ENCODE measurements at places on chromosomes 2 and 18. TPM values are rescaled to one million over a fixed set of nuclear protein-coding genes. Genes with fewer than 3 reads are reported as not detected.

DNA sequence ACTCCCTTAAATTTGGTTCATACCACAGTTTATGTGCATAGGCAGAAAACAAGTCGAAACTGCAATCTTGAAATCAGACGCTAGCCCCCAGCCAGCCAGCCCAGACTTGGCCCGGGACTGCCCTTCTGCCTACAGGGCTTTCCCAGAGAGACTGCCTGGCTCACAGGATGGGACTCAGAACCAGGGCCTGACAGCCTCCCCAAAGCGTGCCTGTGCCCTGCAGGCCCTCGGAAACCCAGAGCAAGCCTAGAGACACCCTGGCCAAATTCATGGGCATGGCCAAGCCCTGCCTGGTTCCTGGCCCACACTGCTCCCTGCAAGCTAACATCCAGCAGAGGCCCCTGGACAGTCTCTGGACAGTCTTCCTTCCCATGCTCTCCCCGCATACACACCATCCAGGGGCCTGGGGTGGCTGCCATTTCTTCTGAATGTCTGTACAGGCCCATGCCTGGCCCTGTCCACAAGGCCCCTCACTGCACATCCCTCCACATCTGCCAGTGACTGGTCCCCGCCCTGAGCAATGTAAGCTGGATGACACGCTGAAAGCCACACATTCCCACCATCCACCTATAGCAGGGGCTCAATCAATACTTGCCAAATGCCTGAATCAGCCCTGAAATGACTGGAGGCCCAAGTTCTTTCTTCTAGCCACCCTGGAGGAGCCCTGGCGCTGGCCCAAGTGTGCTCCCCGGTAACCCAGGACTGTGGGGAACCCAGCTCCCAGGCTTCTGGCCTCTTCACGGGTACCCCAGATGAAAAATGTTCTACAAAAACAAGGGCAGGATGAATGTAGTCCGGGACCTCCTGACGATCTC, 73.1 kb downstream of the HDAC4 start:
- DNase-seq = no peak

GRCh38 chr2:210660-211059, 53.2 kb downstream of the SH3YL1 start:
- no peak for DNase-seq

DNA sequence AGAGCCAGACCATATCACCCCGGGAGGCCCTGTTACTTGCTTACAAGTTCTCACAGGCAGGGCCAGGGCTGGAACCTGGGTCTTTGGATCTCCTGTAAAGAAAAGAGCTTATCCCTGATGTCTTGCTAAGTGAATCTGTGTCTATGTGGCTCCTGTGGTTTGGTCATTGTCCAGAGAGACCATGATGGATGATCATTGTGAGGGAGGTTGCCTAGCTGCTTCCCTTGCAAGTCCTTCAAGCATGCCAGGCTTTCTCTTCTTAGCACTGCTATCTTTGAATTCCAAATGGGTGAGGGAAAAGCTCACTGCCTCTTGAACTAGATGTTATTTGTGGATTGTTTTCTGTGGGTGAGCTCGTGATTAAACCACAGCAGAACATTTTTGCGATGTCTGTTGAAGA, 151.6 kb downstream of the FSHR start:
- DNase-seq = no peak

DNA sequence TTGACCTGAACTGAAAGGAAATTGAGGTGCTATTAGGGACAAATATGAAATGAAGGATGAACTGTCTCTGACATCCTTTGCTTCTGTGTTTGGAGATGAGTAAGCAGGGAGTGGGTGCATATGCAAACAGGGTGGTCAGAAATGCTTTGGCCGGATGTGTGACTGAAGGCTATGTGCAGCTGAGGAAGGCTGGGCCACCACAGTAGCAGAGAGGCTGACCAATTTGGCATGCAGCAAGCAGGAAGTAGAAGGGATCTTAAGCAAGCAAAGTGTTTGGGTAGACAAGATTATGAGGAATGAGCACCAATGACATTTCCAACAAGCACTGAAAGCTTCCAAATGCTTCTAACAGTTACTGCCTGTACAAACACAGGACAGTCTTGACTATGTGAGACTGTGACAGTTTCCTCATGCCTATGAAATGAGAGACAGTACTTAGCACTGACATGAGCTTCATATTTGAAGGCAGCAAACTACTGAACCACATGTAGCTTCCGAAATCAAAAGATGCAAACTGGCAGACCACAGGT, 3.3 kb upstream of the ACTR3 start:
- DNase-seq = peak; percentile 52

DNA sequence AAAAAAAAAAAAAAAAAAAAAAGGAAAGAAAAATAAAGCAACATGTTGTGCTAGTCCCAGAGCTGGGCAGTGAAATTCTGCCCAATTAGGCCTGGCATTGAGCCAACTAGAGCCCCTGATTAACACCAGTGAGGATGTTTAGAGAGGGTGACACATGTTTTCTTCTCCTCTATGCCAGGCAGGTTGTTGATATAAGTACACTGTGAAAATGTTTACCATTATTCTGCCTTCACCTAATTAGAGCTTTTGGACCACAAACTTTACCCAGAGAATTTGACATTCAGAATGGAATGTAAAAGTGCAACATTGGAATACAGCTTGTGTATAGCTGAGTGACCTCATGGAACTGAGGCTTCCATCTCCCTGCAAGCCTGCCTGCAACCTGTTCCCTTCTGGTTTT, 95.9 kb upstream of the MSH2 start:
- DNase-seq = no peak

SPEG gene
- total RNA-seq = 18.1 TPM

- DNase-seq = no peak
Observed at GRCh38 chr2:187312718-187313282, 135.3 kb downstream of the CALCRL start.

GRCh38 chr2:238024986-238025385, 35.8 kb upstream of the SCLY start:
- no peak for DNase-seq

CASP8 gene
- total RNA-seq = 127 TPM

FBXO48 gene
- total RNA-seq = 4.3 TPM

CFC1 gene
- not detected for total RNA-seq

GRCh38 chr2:108542071-108542470, 7.8 kb downstream of the LIMS1 start:
- DNase-seq = no peak

ALPG gene
- not detected for total RNA-seq

DNA sequence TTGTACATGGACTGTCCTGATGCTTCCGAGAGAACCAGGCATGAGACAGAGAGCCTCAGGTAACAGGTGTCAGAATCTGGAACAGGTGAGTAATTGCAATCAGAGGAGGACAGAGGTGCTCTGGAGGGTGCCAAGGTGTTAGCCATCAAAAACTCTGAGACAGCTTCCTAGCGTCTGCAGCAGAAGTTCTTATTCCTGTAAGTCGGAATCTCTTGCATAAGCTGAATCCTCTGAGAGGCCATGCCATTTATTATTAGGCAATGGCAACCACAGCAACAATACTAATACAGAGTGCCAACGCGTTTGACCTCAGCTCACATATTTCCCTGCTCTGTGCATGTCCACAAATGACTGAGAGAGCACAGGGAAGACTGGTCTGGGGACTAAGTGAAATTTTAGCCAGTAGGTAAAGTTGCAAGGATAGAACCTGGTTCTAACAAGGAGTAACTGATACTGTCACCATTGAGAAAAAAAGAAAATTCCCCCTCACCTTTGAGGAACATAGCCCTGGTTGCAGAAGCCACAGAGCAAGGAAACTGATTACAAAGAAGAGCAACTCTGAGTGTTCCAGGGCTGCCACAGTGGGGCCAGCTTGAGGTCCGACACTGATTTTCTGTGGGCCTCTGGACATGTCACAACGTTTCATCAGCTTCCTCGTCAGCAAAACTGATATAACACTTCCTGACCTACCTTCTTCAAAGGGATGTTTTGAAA, 55.1 kb upstream of the ACSL3 start:
- DNase-seq = no peak

RGPD3 gene
- total RNA-seq = 0.14 TPM

NYAP2 gene
- total RNA-seq = not detected

NOSTRIN gene
- total RNA-seq = not detected

SCN9A gene
- total RNA-seq = not detected

DNA sequence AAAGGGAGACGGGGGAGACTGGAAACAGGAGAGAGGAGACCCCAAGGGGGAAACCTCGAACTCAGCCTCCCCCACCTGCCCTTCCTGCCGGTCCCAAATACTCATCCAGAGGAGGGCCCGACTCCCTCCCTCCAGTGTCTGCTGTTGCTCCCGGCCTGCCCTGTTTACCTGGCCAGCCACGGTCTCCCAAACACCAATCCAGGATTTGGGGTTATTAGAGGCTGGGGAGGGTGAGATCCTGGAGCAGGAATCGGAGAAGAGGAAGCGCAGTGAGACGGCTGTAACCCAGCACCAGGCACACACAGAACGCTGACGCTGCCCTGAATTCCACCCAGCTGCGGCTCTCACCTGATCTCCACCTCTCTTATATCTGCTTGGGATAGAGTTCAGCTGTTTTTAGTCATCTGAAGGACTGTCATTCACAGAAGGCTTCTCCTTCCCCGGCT, 213.0 kb downstream of the TNS1 start:
- DNase-seq = no peak

GAL3ST2 gene
- total RNA-seq = 0.22 TPM

GRCh38 chr2:10146366-10147005, 23.9 kb downstream of the RRM2 start:
- DNase-seq = no peak

DNA sequence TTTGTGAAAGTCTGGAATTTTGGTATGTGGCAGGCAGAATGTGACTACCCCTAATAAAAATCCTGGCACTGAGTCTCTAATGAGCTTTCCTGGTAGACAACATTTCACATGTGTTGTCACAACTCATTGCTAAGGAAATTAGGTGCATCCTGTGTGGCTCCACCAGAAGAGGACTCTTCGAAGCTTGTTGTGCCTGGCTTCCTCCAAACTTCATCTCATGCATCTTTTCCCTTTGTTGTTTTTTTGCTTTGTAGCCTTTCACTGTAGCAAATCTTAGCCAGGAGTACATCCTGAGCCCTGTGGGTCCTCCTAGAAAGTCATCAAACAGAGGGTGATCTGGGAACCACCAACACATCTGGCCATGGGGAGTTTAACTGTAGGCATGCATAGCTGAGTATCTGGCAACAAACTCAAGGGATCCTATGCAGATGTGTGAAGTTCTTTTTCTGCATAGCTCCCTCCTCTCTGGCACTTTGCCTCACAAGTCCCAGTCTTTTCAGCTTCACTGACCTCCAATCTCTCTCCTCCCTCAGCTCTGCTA, 42.1 kb upstream of the SERTAD2 start:
- no peak for DNase-seq

DNA sequence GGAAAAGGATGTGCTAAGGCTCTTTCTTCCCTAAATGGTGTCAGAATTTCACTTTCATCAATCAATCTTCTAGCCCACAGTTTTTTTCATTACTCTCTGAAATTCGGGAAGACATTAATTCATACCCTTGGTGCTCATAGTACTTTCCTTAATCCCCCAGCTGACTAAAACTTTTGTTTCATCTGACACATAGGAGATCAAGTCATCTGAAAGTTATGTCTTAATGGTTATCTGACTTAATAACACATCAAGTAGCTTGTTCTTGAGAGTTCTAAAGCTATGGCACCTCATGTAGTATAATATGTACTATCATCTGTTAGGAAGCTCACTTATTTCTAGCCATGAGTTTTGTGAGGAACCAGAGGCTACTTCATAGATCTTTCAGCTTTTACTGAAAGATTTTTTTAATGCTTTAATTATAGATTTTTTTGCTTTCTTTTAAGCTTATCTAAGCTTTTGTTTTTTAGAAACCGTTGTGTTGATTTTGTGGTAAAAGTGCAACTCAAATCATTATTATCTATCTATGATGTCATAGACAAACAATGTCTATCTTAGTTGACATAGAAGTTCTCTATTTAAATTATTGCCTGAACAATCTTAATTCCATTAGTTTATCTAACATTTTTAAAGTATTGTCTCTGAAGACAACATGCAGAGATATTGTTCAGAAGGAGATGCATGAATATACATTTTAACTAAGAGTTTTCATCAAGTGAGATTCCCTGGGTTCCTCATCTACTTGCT, 93.6 kb upstream of the UBXN4 start:
- no peak for DNase-seq

IL36G gene
- not detected for total RNA-seq

- no peak for DNase-seq
Observed at GRCh38 chr18:61159246-61159645, 174.0 kb upstream of the CDH20 start.

DNA sequence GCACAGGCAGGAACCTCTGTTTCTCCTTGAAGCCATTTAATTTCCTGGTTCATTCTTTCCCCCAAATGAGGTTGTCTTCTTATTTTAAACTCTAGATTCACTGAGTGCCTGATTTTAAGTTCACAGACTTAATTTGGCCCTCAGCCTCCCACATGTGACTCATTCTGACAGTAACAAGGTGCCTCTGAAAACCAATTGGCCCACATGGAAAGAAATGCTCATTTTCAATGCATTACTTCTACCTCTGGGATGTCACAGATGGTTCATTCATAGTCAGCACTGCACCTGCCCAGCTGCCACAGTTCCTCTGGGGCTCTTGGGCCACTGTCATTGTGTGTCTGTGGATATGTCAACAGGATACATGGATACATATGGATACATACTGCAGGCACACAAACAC, 140.4 kb upstream of the CAPN13 start:
- DNase-seq = no peak

GRCh38 chr2:111173338-111173737, 52.6 kb downstream of the BCL2L11 start:
- no peak for DNase-seq

DNA sequence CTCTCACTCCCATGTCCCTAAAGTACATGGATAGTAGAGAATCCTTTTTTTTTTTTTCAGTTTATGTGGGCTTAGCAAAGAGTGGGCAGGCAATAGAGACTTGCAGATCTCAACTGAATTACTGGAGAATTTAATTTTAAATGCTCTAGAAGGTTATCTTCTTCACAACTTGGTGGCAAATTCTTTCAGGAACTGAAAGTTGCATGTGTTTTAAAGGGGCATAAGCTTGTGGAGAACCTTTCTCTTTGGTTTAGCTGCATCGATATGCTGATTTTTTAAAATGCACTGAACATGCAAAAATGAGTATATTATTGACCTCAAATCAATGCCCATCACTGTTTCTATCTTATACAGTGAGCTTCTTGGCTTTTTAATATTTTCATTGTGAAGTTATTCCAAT, 24.9 kb upstream of the GALNT3 start:
- DNase-seq = no peak

MEP1B gene
- not detected for total RNA-seq

DNA sequence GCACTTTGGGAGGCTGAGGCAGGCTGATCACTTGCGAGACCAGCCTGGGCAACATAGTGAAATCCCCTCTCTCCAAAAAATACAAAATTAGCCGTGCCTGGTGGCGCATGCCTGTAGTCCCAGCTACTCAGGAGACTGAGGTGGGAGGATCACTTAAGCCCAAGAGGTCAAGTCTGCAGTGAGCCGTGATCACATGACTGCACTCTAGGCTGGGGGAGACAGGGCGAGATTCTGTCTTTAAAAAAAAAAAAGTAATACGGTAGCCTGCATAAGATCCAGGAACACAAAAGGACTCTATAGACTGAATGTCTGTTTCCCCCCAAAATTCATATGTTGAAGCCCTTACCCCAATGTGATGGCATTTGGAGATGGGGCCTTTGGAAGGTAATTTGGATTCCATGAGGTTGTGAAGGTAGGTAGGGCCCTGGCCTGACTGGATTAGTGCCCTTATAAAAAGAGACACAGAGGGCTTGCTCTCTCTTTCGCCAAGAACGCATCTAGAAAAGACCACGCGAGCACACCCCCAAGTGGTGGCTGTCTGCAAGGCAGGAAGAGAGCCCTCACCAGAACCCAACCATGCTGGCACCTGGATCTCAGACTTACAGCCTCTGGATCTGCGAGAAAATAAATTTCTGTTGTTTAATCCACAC, 17.0 kb downstream of the MBOAT2 start:
- no peak for DNase-seq
